ENCODE measurements at places on chromosomes 11 and 22. TPM values are rescaled to one million over a fixed set of nuclear protein-coding genes. Genes with fewer than 3 reads are reported as not detected.

- peak within 1 kb of the TSS; percentile 81 for H3K4me3 ChIP-seq
- no peak within 1 kb of the TSS for H3K27ac ChIP-seq
- DNase-seq, result peak; percentile 29
- peaks cover 15% of the 10 kb centered on the region for H3K4me1 ChIP-seq
Observed at GRCh38 chr11:63614136-63614671, at the start of gene PLAAT3. TSS of gene PLAAT3 (minus strand) at chr11:63614433. CDS start at chr11:63614014, 419 bp downstream.

- H3K27me3 ChIP-seq, result peaks cover 10% of the 10 kb centered on the region
- H3K27ac ChIP-seq, result no peak overlapping the region
- DNase-seq, result no peak
- H3K4me3 ChIP-seq, result no peak overlapping the region
- H3K36me3 ChIP-seq, result no peaks in the 10 kb centered on the region
Observed at GRCh38 chr22:26213826-26214225, 44.6 kb downstream of the SEZ6L start.

GRCh38 chr11:66919923-66920322 is 38.3 kb downstream of the PC start:
- H3K27me3 ChIP-seq, result peaks cover 6% of the 10 kb centered on the region
- H3K4me3 ChIP-seq, result no peak overlapping the region
- H3K36me3 ChIP-seq, result no peaks in the 10 kb centered on the region
- DNase-seq, result no peak
- H3K4me1 ChIP-seq, result no peaks in the 10 kb centered on the region
- H3K27ac ChIP-seq, result no peak overlapping the region

- no peaks in the 10 kb centered on the region for H3K27me3 ChIP-seq
- no peaks in the 10 kb centered on the region for H3K36me3 ChIP-seq
- H3K4me1 ChIP-seq, result peaks cover 10% of the 10 kb centered on the region
Observed at GRCh38 chr11:70473873-70474690, 75.8 kb downstream of the CTTN start.

The TRPC6 gene
- not detected for total RNA-seq

The LRRC10B gene
- not detected for total RNA-seq

The OR52H1 gene
- total RNA-seq, result 0.20 TPM

DNA sequence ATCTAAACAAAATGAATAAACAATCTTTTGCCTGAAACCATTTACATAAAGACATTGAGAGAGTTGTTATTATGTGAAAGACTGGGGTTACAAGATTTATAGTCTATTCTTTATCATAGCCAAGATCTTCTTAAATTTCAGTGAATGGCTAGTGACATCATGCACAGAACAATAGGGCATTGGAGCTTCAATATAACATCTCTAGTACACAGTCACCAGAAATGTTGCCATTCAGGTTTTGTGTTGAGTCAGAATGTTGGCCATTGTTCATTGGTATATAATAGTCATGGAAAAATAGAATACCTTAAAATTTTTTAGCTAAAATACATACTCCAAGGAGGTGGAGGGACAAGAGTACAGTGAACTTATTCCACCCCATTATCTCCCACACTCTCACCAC is 44.3 kb downstream of the SLC5A12 start:
- no peaks in the 10 kb centered on the region for H3K4me1 ChIP-seq
- no peak overlapping the region for H3K4me3 ChIP-seq
- H3K27ac ChIP-seq, result no peak overlapping the region
- DNase-seq, result no peak

DNA sequence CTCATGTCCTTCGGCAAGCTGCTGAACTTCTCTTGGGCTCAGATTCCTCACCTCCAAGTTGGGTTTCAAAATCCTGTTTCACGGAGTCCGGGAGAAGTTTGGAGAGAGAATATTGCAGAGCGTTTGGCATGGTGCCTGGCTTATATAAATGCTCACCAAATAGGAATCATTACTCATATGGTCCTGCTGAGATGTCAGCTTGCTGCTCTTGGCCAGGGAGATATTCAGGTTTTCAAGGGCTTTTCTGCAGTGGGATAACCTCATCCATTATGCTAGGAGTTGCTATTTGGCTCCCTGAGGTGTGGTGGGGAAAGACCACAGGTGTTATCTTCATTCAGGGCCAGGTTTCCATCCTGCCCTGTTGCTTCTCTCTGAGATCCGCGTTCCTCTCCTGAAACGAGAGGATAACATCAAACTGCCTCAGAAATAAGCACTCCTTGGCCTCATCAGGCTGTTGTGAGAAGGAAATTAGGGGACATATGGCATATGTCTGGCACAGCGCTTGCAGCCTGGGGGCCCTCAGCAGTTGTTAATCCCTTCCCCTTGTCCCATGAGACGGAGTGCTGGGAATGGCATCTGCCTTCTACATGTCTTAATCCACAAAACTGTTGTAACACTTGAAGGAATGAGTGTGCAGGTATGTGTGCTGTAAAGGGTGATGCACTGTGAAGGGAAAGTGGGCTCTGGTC is 29.9 kb upstream of the ACER3 start:
- no peaks in the 10 kb centered on the region for H3K36me3 ChIP-seq
- H3K4me1 ChIP-seq, result no peaks in the 10 kb centered on the region
- H3K27me3 ChIP-seq, result peaks cover 12% of the 10 kb centered on the region

DNA sequence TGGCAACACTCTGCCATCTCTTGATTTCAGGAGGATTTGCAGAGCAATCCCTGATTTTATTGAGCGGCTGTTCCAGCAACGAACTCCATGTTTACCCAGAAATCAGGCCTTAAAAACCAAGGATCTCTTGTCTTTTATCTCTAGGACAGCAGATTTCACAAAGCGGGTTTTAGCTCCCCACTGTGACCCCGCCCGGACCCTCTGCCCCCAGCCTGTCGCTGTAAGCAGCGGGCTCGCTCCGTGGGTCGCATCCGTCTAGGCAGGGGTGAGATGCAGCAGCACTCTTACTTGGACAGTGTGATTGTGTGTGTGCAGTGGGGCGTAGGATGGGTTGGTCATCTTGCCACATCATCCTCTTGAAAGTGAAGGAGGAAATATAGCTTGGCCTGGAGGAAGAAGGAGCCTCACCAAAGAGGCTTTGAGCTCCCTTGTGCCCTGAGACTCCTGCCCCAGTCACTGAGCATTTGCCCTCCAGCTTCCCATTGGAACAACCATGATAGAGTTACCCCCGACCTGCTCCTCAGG is 189.2 kb upstream of the TBCEL start:
- no peak overlapping the region for H3K4me3 ChIP-seq
- H3K36me3 ChIP-seq, result no peaks in the 10 kb centered on the region
- DNase-seq, result no peak
- no peak overlapping the region for H3K27ac ChIP-seq
- peaks cover 5% of the 10 kb centered on the region for H3K27me3 ChIP-seq
